ENCODE measurements at places on chromosomes 3 and 15.

DNA sequence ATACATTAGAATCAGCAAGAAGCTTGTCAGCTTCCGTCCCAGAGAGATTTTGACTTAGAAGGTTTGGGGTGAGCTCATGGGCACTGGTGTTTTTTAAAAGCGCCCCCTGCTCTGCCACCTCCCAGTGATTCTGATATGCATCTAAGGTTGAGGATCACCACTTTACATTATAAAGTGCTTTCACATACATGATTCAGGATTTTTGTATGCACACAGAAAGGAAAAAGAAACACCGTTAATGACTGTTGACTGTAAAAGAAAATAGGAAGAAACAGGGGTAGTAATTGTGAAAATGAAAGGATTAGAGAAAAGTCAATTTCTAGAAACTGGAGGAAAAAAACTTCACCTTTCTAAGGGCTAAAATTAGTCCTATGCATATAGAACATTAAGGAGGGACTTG is 104.9 kb upstream of the ZBED2 start:
- DNase-seq = peak; percentile 24

DNA sequence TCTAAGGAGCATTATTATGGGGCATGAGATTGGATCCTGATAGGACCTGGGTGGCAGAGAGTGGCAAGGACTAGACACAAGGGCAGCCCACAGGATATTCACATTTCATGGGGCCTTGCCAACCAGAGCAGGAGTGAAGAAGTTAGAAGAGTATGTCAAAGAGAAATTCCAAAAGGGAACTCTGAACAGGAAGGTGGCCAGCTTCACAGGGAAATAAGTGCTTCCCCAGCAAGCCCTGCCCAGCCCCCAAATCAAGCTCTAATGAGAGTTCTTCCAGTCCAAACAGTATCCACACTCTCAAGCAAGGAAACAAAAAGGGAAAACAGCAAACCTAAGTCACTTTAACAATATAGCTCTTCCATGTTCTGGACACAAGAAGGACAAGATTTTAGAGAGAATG is 130.2 kb upstream of the COL8A1 start:
- no peak for DNase-seq

GRCh38 chr15:78052001-78052401 is 25.5 kb downstream of the TBC1D2B start:
- no peak for DNase-seq

GRCh38 chr3:141191097-141191749 is 40.4 kb upstream of the PXYLP1 start:
- DNase-seq = no peak

GRCh38 chr15:57356178-57356577 is 20.1 kb upstream of the CGNL1 start:
- no peak for DNase-seq

DNA sequence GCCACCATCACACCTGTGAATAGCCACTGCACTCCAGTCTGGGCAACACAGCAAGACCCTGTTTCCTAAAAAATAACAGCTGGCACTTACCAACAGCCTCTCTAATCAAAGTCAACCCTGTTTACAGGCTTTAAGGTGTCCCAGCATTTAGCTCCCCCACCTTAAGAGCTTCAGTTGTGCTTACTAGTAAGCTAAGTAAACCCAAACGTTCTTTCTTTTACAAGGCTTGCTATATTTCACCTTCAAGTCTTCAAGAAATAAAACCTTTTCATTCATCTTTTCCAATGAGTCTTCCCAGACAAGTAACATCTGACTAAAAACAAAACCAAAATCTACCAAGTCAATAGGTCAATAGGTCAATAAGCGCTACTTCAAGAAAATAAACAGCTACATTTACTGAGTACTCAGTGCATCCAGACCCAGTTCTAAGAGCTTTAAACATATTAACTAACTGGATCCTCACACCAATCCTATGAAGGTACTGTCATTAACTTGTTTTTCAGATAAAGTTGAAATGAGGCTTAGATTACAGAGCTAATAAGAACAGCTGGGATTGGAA is 62.4 kb downstream of the PBRM1 start:
- DNase-seq = no peak

DNA sequence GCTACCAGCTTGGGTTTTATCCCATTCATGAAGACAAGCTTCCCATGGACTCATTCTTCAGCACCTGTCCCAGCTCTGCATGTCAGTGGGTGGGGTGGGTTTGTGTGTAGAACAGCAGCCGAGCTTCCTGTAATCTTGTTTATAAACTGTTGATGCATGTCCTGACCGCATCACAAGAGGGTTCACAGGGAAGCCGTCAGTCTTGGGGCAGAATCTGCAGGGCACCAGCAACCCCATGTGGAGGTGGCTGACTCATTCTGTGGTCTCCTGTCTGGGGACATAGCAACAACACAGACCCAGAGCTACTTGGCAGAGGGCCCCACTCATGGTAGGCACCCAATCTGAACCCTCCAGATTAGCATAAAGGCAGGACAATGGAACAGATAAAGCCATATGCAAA is 35.6 kb downstream of the DAPK2 start:
- DNase-seq = peak; percentile 87

DNA sequence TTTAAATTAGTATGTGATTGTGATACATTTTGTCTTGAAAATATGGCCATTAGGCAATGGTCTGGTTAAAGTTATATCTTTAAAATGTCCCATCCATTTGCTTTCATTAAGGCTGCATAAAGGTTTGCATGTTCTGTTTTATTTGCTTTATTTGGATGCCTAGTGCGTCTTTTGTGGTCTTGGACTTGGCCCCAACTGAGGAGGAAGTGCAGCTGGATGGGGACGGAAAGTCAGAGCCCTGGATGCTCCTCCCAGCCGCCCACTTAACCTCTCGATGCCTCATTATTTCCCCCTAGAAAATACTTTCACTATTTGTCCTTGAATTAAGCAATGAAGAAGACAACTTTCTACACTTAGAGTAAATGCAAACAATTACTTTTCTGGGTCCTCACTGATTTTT is 898.2 kb downstream of the MCTP2 start:
- no peak for DNase-seq

DNA sequence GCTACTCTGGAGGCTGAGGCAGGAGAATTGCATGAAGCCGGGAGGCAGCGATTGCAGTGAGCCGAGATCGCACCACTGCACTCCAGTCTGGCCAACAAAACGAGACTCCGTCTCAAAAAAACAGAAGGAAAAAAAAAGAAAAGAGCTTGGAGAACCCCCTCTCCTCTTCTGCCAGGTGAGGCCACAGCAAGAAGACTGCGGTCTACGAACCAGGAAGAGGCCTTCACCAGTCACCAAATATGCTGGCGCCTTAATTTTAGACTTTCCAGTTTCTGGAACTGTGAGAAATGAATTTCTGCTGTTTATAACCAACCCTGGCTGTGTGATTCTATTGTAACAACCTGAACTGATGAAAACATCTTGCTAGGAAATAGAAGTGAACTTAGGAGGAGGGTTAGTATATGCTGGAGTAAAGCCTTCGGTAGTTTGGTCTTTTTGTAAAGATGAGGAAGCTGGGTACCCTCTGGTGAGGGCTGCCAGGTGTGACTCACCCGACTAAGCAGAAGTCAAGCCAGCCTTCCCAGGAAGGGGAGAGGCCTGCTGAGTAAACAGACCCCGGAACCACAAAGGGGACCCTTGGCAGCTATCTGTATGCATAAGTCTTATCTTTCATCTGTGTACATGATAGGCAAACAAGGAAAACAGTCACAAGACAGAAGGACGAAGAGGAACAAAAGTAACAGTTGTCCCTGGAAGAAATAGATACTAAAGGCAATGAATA is 78.7 kb downstream of the KLF13 start:
- no peak for DNase-seq

GRCh38 chr3:143261848-143262247 is 142.3 kb downstream of the CHST2 start:
- DNase-seq = no peak

DNA sequence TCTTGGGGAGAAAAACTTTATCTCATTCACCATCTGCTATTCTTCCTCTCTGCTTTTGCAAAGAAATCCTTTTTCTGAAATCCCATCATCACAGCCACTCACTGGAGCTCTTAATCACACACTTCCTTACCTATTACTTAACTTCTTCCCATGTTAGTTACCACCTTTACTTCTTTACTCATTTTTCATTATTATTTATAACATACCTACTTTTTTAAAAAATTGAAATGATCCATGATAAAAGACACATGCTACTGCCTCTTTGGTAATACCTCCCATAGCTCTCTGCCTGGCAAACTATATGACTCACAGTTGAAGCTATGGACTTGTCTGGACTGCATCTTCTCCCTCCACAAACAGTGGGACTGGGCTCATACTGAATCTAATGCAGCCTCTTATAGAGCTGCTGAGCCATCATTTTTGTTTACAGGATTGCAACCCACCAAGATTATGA is 150.3 kb downstream of the TNIK start:
- no peak for DNase-seq

GRCh38 chr3:14717307-14717706 is 42.4 kb downstream of the C3orf20 start:
- no peak for DNase-seq

DNA sequence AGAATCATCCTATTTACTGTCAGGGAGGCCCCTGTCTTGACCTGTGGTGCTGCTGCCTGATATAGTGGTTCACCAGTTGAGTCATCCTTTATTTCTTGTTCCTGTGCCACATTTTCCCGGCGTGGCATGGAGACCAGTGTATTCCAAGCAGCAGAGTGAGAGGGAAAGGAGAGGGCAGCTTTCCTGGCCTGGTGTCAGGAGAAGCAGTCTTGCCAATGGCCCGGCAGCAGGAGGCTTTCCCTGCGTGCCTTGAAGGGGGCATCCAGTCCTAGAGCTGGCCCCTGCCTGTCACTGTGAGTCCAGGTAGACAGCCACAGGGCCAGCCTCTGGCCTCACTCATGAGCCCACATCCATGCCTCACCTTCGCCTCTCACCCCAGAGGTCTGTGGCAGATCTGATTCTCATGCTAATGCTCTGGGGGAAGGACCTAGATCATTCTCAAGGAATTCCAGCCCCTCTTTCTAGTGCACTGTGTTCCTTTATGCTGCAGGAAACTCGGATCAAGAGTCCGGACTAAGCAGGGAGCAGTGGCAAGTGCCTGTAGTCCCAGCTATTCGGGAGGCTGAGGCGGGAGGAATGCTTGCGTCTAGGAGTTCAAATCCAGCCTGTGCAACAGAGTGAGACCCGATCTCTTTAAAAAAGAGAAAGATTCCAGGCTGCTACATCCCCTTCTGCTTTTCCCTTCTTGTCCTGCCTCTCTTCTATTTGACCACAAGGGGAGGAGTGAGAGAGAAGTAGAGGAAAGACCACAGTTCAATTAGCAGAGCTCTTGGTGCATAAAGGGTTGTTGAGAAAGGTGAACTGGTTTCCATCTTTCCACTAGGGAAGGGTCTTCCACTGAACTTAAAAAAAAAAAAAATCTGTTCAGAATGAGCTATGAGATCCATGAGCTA is 66.8 kb upstream of the HACD2 start:
- DNase-seq = no peak

DNA sequence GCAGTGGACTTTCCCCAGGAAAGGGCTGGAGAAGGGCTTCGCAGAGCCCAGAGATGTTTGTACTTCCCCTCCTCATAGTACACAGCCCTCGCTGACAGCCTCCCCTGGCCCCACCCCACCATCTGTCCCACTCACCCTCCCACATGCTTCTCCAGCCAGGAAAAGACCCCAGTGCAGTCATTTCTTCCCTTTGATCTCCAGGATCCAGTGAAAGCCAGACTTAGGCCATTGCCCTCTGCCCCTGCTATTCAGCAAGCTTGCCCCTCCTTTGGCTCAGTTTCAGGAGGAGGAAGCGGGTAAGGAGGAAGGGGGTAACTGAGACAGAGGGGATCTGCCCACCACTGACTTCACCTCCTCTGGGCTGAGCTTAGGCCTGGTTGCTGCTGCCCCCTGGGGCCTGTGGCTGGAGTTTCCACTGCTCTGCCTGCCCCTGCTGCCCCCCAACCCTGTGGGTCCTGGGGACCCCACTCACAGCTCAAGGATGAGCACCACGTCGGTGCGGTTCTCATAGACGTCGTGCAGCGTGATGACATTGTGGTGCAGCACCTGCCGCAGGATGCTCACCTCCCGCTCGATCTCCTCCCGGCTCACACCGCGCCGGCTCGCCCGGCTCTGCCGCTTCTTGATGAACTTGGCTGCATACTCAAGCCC is 63.1 kb downstream of the DAPK2 start:
- DNase-seq = no peak

DNA sequence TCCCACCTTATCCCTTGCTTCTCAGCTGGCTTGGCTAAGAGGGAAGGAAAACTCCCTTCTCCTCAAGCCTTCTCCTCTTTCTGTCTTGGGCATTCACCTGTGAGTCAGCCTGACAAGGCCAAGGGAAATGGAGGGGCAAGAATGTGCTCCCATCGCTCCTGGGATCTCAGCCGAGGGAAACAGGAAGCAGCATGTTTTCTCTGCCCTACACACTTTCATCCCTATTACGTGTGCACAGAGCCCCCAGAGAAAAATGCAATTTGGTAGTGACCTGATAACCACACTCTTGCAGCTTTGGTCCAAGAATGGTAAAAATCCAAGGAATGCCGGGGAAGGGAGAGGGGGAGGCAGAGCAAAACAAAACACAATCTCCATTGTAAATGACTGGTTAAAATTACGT is 32.9 kb upstream of the MTMR10 start:
- DNase-seq = no peak

DNA sequence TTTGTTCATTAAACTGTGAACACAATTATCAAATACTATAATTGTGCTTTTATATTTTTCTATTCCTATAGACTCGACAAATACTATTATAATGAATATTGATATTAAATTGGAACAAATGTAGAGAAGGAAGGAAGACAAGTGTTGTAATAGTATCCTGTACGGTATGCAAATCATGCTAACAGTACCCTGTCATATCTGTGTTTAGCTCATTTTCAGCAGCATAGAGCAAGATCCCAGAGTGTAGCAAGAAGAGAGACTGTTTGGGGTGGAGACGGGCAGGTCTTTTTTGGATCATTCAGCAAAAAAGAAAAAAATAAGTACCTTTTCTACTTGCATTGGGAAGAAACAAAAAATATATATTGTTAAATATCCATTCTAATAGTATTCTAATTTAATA is 224.1 kb downstream of the TPRG1 start:
- DNase-seq = no peak

DNA sequence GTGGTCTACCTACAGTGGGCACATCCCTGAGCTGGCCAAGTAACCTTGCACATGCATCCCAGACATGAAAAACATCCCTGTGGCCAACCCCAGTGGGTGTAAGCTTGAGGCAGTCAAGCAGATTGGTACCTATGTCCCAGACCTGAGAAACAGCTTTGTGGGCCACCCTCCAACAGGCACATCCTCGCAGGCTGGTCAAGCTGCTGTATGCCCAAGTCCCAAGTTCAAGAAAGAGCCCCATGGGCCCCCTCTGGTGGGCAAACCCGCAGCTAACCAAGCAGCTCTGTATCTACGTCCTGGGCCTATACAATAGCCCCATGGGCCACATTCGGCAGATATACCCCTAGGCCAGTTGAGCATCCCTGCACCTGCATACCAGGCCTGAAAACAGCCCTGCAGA is 186.3 kb upstream of the GPR149 start:
- no peak for DNase-seq

- DNase-seq = no peak
These were observed 17.7 kb upstream of the ADAMTS7 start for GRCh38 chr15:78828920-78829319.

GRCh38 chr3:197736010-197736490 is 654 bp downstream of the RUBCN start:
- peak; percentile 71 for DNase-seq

- no peak for DNase-seq
These were observed 239.0 kb downstream of the ZNF621 start for GRCh38 chr3:40763807-40764206.

- DNase-seq = no peak
These were observed 86.2 kb downstream of the EPHA6 start for GRCh38 chr3:96900566-96900965.

Measured in activated CD4-positive, alpha-beta T cell treated with anti-CD3 and anti-CD28 coated beads for 48 hours (primary cell).